ENCODE measurements at places on chromosomes 7 and 10.

- DNase-seq, result no peak
Observed at GRCh38 chr10:31073211-31073610, 41.5 kb upstream of the ZNF438 start.

DNA sequence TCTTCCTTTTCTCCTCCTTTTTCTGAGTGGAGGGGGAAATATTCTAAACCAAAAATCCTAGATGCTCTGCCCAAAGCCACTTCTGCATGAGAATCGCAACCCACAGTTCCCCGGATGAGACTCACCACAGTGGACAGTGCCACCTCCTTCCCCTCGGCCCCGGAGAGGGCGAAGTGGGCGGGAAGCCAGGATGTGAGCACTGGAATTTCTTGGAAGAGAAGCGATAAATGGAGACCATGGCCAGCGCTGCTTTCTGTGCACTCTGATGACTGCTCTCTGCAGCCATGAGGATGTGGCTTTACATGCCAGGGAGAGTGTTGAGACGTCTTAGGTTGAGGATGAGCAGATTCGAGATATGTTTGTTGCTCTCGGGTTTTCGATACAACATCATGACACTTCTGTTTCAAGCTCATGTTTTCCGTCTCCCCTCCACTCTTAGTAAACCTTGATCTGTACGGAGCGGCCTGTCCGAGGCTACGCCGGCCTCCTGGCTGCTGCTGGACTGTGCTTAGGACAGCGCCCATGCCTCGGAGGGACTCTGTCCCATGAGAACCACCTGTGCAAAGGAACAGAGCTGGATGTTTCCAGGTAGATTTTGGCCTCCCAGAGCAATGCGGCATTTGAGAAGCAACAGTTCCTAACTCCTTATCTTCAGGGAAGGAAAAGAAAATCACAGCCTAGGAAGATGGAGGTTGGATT lies 414.6 kb upstream of the FOXK1 start:
- no peak for DNase-seq

DNA sequence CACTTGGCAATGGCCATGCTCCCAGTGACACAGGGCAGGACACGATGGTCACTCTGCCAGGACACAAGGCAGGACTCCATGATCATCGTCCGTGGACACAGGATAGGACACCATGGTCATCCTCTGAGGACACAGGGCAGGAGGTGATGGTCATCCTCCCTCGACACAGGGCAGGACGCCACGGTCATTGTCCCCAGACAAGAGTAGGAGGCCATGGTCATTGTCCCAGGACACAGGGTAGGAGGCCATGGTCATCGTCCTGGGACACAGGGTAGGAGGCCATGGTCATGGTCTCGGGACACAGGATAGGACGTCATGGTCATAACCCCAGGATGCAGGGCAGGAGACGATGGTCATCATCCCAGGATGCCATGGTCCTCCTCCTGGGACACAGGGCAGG lies 289.2 kb downstream of the TCERG1L start:
- no peak for DNase-seq

DNA sequence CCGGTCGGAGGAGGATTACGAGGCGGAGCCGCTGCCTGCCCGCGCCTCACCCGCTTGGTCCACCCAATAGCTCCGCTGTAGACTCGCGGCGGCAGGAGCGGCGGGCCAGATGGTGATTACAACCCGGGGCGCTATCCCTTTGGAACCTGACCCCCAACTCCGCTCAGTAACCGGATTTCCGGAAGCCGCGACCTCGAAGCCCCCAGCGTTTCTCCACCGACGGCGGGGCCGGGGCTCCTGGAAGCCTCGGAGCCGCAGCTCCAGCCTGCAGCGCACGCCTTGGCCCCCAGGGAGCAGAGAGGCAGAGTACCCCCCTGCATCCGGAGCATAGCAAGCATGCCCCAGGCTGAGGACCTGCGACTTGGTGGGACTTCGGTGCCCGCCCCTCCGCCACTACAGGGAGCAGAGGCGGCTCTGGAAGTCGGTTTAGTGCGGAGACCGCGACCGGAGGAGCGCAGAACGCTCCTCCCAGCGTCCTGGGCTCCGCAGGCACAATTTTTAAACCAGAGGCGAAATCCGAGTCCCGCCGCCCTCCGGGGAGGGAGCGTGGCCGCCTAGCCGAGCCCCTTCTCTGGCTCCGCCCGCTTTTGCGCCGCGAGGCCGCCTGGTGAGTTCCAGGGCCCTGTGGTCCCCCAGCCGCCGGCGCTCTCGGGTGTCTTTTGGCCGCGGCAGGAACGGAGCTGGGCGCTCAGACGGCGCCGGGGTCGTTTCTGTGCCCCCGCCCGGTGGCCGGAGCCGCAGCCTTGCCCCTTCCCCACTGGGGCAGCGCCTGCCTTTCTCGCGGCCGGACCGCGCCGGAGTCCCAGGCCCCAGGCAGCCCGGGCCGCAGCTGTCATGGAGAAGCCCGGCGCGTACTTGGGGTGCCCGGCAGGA lies 28.2 kb upstream of the BMS1 start:
- DNase-seq, result peak; percentile 26

DNA sequence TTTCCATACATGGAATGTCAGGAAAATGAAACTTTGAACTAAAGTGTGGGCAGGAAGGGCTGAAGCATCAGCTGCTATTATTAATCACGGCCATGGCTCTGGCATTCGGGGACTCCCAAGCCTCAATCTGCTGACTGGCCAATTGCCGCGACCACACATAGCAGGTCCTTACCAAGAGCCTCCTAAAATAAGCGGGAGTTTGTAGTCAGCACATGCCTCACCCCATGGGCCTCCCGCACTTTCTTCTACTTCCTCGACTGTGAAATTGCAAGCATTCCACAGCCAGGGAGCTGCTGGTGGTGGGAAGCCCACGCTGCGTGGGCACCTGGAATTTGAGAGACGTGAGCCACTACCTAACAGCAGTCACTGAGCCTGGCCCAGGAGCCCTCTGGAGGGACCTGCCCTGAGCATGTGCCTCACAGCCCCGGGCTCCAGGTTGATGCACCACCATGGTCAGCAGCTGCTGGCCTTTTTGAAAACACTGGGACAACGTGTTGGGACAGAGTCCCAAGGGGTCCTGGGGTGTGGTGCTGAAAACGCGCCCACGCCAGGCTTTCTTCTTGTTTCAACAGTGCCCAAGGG lies 211.4 kb downstream of the TNS3 start:
- no peak for DNase-seq

GRCh38 chr10:16966991-16967865 lies 150.0 kb upstream of the RSU1 start:
- no peak for DNase-seq

- DNase-seq, result no peak
Observed at GRCh38 chr7:148670374-148670773, 28.3 kb upstream of the CUL1 start.

DNA sequence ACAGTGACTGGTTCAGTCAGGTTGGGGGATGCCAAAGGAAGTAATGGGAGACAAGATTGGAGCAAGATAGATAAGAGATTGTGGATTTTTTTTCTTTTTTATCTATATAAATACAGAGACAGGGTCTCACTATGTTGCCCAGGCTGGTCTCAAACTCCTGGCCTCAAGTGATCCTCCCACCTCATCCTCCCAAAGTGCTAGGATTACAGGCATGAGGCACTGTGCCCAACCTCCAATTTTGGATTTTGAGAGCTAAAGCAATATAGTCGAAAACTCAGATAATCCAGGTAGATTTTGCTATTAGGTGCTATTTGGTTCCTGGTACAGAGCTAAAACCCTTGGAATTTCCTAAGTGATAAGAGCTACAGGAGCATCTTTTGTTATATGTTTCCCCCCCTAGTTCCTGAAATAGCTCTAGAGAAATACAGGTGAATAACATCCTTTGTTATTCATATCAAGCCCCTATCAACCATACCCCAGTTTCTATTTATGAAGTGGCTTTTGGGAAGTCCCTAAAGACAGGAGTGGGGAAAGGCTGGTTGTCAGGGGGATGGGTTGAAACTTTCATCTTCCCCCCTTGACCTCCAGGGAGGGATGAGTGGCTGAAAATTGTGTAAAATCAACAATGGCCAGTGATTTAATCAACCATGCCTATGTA lies 151.2 kb downstream of the CFTR start:
- DNase-seq, result no peak

- no peak for DNase-seq
Observed at GRCh38 chr7:152733286-152733934, 26.1 kb upstream of the ACTR3B start.
